ENCODE measurements at places on chromosomes 1 and 21. TPM values are rescaled to one million over a fixed set of nuclear protein-coding genes. Genes with fewer than 3 reads are reported as not detected.

Gene FCMR
- total RNA-seq, result 2.6 TPM

Gene ZMYM1
- total RNA-seq, result 6.7 TPM

Gene SMPDL3B
- total RNA-seq, result 1.7 TPM

Gene CYYR1
- total RNA-seq, result 3.6 TPM

Gene DDR2
- 7.7 TPM for total RNA-seq

Gene SYDE2
- total RNA-seq, result 8.4 TPM

Gene SEMA4A
- 46.8 TPM for total RNA-seq

Gene NEGR1
- 9.9 TPM for total RNA-seq

Gene SNIP1
- 16.7 TPM for total RNA-seq

Gene PIGK
- total RNA-seq, result 12.3 TPM

Gene TRMT1L
- total RNA-seq, result 13.6 TPM
